HT1080 (cell line): ENCODE measurements at places on chromosomes 2 and 18.
A peak's percentile ranks its signal among the peaks of the same experiment; 100 is the strongest.

DNA sequence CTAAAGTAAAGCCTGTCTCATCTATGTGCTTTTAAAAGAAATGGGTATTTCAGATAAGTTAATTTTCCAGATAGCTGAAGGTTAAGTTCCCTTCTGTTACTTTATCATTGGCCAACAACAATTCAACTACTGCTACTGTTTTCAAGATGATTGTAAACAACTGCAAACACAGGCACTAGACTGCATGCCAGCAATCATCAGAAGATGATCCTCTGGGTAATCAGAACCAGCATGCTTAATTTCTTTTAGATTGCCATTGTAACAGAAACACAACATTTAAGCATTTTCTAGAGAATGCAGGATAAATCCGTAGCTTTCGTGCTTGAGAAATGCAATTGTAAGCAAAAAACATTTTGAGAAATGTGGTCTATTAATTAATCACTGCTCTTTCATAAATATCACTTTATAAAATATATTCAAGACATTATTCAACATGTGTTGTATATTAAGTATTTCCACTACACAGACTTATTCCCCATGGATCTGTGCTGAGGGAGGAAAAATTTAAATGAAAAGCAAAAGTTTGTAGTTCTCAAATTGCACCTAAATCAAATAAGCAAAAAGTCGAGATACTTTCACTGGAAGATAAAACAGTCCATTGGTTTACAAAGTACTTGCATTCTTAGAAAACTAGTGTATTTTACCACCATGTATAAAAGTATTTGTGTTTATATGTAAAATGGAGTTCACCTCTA lies 133.7 kb downstream of the ATL2 start:
- DNase-seq, result no peak

GRCh38 chr2:221467610-221468009 lies 104.5 kb downstream of the EPHA4 start:
- no peak for DNase-seq

GRCh38 chr2:220555961-220556630 lies 928.7 kb downstream of the SLC4A3 start:
- DNase-seq, result peak; percentile 66

DNA sequence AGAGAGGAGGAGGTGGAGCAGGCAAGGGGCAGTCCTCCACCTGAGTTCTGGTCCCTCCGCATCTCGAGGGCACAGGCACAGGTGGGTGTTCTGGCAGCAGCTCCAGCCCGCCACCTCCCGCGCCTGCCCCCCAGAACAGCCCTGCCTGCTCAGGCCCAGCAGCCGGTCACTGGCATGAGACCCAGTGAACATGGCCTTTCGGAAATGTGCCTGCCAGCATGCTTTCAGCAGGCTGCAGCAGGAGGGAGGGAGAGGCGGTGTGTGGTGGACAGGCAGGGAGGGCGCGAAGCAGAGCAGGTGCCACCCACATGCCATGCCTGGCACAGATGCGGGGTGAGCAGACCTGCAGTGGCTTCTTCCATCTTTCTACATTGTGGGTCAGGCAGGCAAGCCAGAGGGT lies 3.4 kb upstream of the OR6B3 start:
- no peak for DNase-seq

DNA sequence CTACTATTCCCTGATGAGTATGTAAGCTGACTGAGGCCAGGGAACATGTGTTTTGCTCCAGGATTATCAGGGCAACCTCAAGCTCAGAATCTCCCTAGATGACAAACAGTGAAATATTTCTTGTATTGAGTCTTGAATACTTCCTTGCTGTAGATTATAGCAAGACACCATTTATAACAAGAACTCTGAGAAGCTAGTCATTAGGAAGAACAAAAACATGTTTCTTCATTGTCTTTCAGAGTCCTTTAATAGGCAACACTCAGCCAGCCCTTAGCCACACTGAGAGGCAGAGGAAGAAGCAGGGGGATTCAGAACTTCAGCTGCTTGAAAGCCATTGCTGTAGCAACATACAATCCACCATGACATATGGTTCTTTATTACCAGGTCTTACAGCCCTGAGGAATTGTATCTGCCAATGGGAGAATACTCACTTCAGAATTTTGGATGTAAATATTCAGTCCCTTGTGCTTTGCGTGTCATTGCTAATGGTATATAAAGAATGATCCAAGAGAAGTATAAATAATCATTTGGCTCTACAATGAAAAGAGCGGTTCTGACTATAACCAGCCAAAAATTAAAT lies 117.5 kb upstream of the NCKAP5 start:
- no peak for DNase-seq

GRCh38 chr2:235740821-235741220 lies 247.0 kb downstream of the AGAP1 start:
- no peak for DNase-seq

- peak; percentile 72 for DNase-seq
Measured at GRCh38 chr2:150485114-150485870, 2.2 kb downstream of the RND3 start.

DNA sequence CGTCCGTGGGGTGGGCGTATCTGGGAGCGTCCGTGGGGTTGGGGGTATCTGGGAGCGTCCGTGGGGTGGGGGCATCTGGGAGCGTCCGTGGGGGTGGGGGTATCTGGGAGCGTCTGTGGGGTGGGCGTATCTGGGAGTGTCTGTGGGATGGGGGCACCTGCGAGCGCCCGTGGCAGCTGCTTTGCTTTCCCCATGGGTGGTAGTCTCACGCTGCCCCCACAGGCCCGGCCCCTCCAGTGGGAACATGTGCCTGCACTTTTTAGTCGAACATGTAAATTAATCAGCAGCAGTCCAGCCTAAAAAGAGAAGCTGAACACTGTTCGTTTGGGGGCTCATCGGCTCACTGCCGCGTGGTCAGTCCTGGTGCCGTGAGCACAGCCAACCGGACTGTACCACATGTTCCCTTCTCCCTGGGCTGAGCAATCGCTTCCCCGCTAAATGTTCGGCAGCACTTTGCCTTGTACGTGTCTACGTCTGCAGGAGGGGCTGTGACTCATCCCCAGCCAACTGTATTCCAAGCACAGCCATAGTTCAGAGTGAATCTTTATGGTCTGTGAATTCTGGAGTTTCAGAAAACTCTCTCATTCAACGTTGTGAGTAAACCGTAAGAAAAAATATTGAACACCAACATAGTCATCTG lies 271.5 kb downstream of the AGAP1 start:
- peak; percentile 56 for DNase-seq

DNA sequence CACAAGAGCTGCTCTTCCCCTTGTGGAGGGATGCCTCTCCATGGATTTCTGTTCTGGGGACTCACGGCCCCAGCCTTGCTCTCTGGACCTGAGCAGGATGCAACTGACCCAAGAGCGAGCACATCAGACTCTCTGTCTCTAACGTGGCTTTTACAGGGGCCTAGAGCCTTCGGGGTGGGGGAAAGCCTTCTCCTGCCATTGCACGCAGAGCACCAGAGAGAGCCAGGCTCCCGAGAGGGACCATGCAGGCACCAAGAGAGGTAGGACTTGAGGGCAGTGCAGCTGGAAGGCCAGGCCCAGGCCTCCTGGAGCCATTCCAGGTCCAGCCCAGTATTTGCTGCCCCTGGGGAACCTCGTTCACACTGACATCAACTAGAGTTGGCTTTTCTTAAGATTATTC lies 475.6 kb upstream of the MYT1L start:
- DNase-seq, result no peak

DNA sequence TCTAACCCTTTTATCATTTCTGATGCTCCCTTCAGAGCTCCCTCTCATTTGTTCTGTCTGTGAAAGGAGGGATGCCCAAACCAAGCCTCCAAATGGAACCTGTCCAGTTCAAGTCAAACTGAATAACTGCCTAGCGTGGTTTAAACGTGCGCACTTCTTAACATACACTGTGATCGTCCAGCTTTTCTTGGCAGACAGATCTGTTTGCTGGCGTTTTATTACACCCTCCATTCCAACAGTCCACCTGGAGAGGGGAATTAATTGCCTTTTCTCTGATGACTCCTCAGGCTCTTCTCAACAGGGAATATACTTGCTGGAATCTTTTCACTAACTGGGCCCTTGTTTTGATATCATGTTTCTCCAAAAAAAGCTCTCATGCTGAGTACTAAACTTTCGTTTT lies 379.2 kb upstream of the POU3F3 start:
- DNase-seq, result no peak

- no peak for DNase-seq
Measured at GRCh38 chr2:166335284-166335683, 40.5 kb downstream of the SCN9A start.

GRCh38 chr2:152686321-152686720 lies 30.9 kb downstream of the PRPF40A start:
- no peak for DNase-seq

- peak; percentile 42 for DNase-seq
Measured at GRCh38 chr2:31812051-31812798, 198.6 kb downstream of the MEMO1 start.

- DNase-seq, result no peak
Measured at GRCh38 chr2:85503168-85503850, 35.7 kb upstream of the MAT2A start.

GRCh38 chr18:74278058-74278457 lies 13.7 kb downstream of the CYB5A start:
- no peak for DNase-seq

DNA sequence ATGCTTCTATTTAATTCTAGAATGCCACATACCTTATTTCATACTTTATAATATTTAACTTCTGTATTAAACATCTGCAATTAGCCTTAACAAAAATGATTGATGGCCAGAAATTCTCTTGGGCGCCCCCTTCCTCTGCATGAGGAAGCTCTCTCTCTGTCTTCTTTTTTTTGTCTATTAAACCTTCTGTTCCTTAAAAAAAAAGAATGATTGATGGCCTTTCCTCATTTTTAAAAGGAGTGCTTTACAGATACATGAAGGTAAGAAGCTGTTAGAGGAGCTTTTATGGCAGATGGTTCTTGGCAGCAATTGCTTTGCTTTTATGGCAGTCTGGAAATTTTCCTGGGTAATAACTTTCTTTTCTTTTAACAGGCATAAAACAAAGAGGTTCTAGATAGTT lies 526.9 kb downstream of the SLC4A3 start:
- DNase-seq, result no peak

DNA sequence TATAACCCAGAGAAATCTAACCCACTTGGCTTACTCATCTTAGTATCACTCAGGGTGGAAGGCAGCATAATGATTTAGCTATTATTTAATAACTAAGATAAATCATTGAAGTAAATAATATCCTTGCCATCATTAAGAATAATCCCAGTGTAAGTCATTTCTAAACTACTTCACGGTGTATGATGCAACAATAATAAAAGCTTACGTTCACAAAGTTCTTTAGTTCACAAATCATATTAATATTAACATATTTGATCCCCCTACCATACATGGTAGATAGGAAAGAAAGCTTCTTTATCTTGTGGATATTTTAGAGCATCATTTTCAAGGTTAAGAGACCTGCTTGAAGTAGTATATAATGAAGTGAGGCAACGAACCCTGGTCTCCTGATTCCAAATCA lies 401.0 kb downstream of the NCKAP5 start:
- no peak for DNase-seq

DNA sequence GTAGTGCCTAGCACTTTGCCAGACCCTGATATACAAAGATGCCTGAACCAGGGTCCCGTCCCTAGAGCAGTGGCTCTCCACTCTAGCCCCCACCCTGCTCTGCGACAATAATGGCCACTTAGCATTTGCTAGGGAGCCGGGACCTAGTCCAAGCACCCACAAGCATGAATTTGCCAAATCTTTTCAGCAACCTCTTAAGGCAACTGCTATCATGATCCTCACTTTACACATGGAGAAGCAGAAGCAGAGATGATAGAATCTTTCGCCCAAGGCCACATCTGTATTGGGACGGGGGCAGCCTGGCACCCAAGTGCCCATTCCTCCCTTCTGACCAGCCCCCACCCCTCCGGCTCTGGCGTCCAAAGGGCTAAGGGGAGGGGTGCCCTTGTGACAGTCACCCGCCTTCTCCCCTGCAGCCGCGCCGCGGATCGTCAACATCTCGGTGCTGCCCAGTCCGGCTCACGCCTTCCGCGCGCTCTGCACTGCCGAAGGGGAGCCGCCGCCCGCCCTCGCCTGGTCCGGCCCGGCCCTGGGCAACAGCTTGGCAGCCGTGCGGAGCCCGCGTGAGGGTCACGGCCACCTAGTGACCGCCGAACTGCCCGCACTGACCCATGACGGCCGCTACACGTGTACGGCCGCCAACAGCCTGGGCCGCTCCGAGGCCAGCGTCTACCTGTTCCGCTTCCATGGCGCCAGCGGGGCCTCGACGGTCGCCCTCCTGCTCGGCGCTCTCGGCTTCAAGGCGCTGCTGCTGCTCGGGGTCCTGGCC lies 13.0 kb downstream of the SIGLEC15 start:
- no peak for DNase-seq

GRCh38 chr18:26553943-26554342 lies 5.6 kb upstream of the KCTD1 start:
- DNase-seq, result no peak

DNA sequence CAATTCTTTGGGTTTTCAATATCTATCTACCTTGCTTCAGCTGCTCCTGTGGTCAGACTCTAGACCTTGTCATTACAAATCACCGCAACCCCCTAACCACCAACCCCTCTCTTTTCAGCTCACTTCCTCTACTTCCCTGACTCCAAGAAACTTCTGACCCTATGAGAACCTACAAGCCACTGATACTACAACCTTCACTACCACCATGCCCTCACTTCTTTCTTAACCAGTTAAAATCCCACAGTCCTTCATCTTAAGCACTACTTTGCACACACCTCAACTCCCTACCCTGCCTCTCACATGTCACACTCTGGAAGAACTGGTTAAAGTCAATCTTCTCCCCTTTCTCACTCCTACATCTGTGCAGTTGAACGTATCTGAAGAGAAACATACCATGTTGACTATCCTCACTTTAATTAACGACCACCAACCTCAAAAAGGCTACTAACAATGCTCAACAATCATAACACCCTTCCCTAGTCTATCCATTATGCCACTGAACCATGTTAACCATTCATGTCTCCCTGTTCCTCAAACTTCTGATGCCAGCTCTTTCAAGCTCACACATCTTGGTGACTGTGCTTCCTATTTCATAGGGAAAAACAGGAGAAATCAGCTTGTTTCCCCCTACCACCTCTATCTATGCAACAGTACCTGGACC lies 12.6 kb downstream of the EIF2AK3 start:
- DNase-seq, result no peak

- DNase-seq, result no peak
Measured at GRCh38 chr2:33000986-33001385, 54.2 kb downstream of the LTBP1 start.

- peak; percentile 90 for DNase-seq
Measured at GRCh38 chr2:27627963-27628766, 647 bp downstream of the CCDC121 start.

- peak; percentile 10 for DNase-seq
Measured at GRCh38 chr2:211181626-211182025, 625.2 kb downstream of the CPS1 start.

DNA sequence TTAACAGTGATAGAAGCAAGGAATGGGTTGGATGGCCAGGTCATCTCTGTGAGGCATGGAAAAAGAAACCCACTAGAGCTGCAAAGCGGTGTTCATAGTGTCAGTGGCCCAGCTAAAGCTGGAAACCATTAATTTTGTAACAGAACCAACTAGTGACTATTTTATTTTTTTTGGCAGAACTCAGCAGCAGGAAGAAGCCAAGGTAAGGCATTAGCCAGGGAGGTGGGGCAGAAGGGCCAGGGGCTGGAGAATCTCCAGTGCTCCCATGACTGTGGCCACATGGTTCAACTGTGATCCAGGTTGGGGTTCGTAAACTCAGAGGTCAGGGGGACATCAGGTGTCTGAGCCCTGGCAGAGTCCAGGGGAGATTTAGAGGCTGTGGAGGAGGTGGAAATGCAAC lies 25.9 kb upstream of the YES1 start:
- DNase-seq, result no peak
